ENCODE measurements at places on chromosomes 3 and 15. TPM values are rescaled to one million over a fixed set of nuclear protein-coding genes. Genes with fewer than 3 reads are reported as not detected.

The GPR27 gene
- 6.0 TPM for total RNA-seq

The FETUB gene
- total RNA-seq = not detected

DNA sequence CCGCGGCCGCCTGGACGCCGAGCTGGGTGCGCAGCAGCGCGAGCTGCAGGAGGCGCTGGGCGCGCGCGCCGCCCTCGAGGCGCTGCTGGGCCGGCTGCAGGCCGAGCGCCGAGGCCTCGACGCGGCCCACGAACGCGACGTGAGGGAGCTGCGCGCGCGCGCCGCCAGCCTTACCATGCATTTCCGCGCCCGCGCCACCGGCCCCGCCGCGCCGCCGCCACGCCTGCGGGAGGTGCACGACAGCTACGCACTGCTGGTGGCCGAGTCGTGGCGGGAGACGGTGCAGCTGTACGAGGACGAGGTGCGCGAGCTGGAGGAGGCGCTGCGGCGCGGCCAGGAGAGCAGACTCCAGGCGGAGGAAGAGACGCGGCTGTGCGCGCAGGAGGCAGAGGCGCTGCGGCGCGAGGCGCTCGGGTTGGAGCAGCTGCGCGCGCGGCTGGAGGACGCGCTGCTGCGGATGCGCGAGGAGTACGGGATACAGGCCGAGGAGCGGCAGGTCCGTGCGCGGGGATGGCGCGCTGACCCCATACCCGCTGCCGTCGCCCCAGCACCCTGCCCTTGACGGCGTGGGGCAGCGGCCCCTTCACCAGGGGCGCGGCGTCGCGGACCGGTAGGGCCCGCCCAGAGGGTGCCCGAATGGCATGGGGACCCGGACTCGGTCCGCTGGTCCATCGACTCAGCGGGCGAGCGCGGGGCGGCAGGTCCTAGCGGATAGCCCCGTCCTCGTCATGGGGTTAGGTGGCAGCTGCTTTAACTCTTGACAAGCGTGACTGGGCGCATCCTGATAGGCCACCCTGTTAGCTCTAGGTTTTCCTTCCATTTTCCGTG lies 848 bp downstream of the SYNM start:
- DNase-seq = no peak

DNA sequence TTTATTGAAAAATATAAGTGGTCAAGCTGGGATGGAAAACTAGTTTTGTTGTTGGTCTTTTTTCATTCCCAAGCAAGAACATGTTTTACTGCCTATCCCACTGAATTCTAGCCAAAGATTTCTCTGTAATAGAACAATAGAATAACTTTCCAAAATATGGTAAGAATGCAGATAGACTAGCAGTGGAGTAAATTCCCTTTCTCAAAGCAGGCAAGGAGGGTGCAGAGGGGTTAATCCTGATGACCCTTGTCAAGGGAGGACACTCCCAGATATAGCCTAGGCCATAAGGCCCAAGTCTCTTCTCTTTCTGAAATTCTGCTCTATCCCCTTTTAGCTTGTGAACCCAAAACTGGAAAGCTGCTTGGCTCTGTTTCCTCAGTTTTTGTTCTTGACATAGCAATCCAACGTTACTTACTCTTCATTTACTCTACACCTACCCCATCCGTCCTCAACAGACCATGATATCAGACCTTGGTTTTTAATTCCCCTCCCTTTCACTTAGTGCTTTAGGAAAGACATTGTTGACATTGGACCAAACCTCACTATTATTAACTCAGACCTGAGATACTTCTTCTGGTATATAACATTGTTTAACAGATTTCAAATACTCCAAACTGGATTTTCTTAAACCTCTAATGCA lies 453.6 kb upstream of the THBS1 start:
- no peak for DNase-seq

The MYLK gene
- 51.1 TPM for total RNA-seq

DNA sequence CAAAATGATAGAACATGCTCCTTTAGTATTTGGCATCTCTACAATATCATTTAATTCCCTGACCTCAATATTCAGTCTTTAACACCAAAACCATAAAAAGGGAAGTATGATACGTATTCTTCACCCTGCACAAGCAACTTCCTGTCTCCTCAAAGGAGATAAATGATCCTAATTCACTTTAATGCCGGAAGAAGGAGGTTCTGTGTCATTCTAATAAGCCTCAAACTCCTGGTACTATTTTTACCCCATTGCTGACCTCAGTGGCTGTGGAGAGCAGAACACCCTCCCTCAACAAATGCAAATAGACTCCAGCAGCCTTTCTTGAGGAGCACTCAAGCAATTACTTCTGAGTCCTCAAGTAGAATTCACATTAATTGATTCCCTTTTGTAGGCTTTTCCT lies 173.3 kb downstream of the TMEM108 start:
- no peak for DNase-seq

DNA sequence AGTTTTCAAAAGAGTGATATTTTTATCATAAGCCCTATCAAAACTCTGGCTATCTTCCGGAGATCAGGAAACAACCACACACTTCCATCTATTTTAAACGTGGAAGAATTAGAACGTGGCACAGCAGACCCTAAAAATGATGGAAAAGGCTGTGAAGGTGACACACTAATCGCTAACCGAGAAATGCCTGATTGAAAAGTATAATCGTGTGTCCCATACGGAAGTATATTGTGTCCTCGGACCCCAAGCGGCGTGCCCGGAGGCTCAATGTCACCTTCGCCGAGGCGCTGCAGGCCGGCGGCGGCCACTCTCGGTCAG lies 642 bp downstream of the COX5A start:
- no peak for DNase-seq

The CDHR4 gene
- 1.6 TPM for total RNA-seq

DNA sequence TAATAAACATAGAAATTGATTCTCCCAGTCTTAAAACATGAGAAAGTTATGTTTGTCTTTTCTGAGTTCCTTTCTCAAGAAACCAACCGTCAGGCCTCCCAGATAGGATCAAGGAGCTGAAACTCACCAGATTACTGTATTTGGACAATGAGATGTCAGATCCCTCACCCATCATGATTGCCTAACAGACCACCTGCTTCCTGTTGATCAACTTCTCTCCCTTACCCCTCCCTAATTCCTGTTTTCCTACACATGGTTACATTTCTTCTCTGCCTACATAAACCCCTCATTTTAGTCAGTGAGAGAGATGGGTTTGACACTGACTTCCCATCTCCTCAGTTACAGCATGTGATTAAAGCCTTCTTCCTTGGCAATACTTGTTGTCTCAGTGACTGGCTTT lies 917.5 kb downstream of the FHIT start:
- DNase-seq = no peak

DNA sequence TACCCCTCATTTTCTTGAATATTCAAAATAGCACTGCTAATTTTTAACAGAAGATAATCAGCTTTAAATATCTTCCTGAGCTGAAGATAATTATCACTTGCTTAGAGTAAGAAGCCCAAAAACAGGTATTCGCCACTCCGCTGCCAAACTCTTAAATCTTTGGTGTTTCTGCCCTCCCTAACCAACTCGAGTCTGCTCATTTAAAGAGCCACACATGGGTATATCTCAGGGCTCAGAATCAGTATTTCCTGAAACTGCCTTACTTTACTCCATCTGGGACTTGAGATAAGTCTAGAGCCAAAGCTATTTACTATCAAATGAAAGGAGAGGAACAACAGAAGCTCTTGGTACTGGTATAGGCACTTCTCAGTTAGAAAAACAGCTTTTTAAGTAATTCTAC lies 10.8 kb downstream of the PDCD10 start:
- no peak for DNase-seq

- no peak for DNase-seq
These were observed 387.0 kb downstream of the ZBBX start for GRCh38 chr3:166993015-166993630.
